ENCODE measurements at places on chromosomes 4 and X.

DNA sequence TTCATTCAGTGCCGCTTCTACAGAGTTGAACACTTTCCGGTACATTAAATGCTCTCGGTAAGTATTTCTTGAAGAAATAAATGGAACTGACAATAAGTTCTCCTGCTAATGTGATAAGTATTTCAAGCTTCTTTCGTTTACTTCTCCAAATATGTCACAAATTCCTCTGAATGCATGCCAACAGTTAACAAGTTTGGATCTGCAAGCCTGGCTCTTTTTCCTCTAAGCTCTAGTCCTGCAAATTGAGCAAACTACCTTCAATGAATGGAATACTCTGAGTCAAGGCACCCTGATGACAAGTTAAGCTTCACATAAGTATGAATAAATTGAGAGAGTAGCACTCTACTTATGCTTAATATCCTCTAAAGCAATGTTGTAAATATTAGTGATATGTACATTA, 403.6 kb downstream of the PDGFC start:
- DNase-seq: no peak

- no peak for DNase-seq
These were observed 46.2 kb downstream of the CXCL13 start for GRCh38 chr4:77651820-77652219.

- no peak for DNase-seq
These were observed 221.9 kb downstream of the PDGFC start for GRCh38 chr4:156749426-156750403.

DNA sequence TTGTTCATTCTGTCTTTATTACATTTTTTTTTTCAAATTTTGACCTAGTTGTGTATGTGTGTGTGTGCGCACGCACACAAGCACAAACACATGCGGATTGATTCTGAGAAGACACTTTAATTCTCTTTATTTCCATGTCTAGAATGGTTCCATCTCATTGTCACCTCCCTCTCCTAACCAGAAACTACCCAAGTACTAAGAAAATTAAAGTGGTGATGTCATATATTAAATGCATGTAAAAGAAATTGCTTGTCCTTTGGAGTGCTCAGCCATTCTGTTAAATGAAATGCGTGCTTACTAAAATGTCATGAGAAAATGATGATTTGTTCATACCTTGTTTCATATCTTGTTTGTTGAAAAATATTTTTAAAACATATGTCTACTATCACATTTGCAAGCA, 1297.0 kb upstream of the TENM3 start:
- DNase-seq: no peak

- no peak for DNase-seq
These were observed 13.8 kb upstream of the CLDN34 start for GRCh38 chrX:9953396-9953795.

- DNase-seq: no peak
These were observed 2.6 kb downstream of the SLC25A31 start for GRCh38 chr4:127732623-127733328.

DNA sequence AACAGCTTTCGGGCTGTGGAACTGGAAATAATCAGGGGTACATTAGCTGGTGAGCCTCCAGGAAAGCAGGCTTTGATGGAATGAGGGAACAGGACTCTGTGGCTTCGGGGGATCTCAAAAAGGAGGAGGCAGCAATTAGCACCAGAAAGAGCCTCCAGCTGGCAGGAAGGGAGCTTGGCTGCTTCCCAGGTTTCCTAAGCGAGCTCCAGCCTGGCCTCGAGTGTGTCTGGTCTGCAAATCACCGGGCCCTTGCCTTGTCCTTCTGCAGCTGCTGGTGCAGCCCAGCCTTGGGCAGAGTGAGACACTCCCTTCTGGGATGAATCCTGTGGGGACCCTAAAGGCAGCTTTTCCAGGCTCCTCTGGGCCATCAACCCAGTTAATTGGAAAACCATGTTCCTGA, 10.7 kb upstream of the PDHA1 start:
- no peak for DNase-seq

GRCh38 chr4:184423003-184423686, 51.2 kb downstream of the IRF2 start:
- DNase-seq: no peak

DNA sequence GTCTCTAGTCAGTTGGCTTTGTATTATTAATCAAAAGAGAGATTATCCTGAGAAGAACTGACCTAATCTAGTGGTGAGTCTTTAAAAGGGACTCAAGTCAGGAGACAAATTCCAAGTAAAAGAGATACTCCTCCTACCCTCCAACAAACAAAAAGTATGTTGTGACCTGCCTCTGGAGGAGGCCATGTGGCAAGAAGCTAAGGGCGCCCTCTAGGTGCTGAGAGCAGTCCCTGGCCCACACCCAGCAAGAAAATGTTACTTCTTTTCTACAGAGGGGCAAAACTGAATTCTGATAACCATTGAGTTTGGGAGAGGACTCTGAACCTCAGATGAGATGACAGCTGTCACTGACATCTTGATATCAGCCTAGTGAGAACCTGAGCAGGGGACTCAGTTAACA, 953.6 kb upstream of the AGA start:
- no peak for DNase-seq

GRCh38 chr4:140790765-140791164, 34.6 kb upstream of the TBC1D9 start:
- peak; percentile 4 for DNase-seq

DNA sequence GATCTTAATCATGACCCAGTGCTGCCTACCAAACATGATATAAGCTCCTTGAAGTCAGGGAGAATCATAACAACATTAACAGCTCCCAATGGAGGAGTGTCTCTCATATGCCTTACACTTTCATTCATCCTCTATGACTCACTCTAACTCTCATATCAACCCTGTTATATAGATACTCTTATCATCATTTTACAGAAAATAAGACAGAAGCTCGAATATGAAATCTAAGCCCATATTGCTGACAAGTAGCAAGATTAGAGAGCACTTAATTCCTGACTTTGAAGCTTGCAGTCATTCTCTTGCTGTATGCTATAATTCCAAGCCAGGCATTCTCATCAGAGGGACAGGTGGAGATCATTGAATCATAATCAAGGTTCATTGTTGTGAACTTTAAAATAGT, 476.7 kb upstream of the ATOH1 start:
- DNase-seq: no peak

GRCh38 chr4:152803541-152803940, 23.8 kb downstream of the ARFIP1 start:
- DNase-seq: no peak

DNA sequence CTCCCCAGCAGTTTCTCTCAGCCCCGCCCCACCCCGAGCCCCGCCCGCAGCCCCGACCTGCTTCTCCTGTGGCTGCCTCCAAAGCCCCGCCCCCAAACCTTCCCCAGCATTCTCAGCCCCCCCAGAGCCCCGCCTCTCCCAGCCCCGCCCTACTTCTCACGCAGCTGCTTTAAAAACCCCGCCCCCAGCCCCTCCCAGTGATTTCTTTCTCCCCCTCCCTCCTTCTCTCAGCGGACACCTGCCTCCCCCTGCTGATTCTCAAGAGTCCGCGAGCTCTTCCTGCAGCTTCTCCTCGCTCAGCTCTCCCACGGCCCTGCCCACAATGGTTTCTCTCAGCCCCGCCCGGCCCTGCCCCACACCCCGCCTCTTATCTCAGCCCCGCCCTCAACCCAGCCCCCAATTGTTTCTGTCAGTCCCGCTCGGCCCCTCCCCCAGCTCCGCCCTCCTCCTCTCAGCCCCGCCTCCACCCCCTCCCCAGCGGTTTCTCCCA, 636 bp upstream of the EOLA1 start:
- DNase-seq: peak; percentile 97

DNA sequence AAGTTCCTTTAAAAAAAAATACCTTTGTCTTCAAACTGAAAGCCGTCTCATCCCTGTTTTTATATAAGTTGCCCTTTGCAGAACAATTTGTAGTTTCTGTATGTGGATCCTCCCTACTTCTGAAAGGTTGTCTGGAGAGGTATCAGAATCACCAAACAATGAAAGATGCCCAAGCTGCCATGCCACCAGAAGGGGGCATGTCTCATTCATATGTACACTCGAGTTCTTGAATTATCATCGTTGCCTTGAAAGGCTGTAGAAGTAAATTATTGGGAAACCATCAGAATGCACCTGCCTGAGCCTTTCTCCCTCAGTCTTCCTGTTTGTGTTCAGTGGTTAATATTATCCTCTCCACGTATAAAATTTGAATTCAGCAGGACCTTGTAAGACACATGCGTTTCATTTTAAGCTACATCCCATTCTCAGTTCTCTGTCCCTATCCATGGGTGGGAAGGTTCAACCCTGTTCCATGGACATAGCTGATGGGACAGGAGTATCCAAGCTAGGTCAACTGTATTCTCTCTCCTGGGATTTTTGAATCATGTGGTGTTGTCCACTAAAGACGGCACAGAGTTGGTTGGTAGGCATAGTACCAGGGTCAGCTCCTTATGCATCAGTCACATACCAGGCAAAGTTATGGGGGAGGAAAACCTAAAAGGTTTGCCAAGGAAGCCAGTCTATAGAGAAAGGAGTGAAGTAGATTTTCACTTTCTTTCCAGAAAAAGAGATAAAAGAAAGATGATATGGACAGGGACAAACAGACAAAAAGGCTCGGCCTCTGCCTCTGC, 24.0 kb downstream of the GALNT7 start:
- DNase-seq: no peak
